Spleen (tissue), 13 donors: ENCODE measurements at places on chromosomes 6 and 20.

DNA sequence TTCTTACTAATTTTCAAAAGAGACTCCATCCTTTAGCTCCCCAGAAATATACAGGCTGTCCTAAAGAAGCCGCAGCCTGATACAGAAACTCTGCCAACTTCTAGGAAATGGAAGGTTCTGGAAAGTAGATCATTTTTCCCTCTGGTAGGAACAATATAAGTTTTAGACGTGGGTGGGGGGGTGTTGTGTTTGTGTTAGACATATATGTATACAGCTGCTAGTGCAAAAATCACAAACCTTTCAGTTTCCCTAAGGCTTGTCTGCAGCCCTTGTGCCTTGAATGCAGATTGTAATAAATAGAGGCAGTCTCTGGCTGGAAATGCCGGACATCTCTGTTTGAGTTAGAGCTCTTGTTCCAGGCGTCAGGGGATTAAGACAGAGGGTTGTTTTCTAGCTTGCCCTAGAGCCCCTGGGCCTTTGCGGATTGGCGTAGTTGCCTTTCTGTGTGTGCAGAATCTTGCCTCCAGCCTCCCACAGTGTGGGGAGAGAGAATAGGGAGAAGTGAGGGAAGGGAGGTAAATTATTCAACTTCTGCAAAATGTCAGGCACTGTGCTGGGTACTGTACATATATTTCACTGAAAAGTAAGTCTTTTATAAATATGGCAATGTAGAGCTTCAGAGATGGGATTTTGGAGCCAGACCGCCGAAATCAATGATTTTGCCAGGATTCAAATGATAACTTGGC lies 269.7 kb downstream of the PRL start:
- no peak for DNase-seq

DNA sequence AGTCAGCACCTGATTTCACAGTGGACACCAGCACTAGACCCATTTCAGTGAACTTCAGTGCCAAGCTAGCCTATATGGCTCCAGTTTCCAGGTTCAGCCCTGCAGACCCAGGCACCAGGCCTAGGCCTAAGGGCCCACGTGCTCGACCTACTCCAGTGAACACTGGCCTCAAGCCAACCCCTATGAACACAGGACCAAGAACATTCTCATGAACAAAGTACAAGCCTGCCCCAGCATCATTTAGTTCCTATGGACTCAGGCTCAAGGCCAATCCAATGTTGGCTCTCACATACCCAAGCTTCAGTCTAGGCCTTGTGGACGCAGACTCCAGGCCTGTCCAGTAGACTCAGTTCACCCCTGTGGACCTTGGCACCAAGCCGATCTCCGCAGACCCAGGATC lies 385.5 kb downstream of the DHX35 start:
- DNase-seq: no peak

- DNase-seq: no peak
Measured at GRCh38 chr6:78089531-78089930, 436.7 kb downstream of the MEI4 start.

GRCh38 chr6:80437801-80438200 lies 331.3 kb downstream of the BCKDHB start:
- DNase-seq: no peak

DNA sequence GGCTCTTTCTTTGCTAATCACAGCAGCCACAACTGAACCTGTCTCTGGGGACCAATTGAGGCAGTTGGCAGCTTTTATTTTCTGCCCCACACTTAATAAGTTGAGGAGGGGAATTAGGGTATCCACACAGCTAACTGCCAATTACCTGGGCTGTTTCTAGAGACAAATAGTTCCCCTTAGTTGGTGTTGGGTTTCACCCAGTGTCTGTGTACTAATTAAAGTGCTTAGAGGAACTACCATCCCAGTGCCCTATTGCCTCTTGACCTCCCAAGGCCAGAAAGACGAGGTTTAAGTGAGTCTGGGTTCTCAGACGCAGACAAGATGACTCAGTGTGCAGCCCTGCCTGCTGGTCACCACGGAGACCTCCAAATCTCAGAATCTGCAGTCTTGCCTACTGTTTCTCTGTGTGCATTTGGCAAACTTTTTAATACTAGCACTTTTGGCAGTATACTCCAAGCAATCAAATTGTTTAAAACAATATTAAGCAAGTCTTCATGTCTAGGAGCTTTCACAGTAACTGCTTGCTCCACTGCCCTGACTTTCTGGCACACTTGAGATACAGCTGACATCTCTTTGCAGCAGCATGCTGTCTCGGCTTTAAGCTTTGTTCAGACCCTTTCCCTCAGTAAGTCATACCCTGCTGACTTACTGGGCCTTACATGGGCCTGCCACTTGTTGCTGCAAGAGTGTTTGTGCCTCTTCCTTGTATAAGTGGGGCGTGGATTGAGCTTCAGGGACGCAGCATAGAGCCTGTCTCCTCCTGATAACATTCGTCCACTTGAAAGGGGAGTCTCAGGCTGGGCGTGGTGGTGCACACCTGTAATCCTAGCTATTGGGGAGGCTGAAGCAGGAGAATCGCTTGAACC lies 31.9 kb downstream of the STK35 start:
- peak; percentile 53 for DNase-seq

DNA sequence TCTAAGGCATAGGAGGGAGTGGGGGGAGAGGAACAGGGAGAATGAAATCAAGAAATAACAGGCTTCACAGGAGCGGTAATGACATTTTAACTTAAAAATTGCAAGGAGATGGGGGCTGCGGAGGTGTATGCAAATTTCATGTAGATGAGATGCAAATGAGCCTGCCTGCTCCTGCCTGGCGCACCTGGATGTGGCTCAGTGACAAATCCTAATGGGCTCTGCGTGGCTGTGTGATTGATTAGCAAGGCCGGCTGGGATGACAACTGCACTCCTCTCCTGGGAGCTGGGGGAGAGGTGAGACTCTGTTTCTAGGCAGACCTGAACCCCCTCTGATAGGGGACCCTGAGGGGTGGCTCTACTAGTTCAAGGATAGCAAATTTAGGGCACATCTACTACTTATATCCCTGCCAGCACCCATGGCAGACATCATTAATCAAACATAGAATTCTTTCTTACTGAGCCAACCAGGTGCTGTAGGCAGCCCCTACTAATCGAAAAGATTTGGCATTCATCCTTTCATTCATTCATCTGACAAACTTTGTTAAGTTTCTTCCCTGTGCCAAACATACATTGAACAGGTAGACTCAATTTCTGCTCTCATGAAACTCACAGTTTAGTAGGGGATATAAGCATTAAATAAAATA lies 38.4 kb upstream of the TGM2 start:
- peak; percentile 32 for DNase-seq
